ENCODE measurements at places on chromosomes 4 and X.

DNA sequence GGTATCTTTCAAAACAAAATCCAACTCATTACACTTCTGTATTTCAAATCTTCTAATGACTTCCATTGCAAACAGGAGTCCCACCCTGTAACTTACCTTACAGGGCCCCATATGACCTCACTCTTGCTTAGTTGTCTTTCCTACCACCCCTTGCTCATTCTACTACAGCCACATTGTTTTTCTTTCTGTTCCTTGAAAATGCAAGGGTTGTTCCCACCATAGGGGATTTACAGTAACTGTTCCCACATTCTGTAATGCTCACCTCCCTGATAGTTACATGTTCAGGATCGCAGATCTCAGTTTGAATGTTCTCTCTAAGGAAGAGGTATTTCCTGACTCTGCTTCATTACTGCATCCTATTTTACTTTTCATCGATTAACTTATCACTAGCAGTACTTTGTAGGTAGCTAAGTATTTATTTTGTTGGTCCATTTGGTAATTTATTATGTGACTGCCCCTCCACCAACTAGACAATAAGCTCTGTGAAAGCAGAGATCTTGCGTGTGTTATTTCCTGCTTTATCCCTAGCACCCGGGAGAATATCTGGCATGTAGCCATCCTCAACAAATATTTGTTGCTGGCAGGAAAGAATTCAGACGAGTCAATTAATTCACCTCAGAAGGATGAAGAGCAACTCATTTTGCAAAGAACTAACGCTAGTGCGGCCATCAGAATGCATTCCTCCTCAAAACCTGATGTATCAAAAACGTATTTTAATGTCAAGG, 21.4 kb downstream of the MAOB start:
- DNase-seq = peak; percentile 7

DNA sequence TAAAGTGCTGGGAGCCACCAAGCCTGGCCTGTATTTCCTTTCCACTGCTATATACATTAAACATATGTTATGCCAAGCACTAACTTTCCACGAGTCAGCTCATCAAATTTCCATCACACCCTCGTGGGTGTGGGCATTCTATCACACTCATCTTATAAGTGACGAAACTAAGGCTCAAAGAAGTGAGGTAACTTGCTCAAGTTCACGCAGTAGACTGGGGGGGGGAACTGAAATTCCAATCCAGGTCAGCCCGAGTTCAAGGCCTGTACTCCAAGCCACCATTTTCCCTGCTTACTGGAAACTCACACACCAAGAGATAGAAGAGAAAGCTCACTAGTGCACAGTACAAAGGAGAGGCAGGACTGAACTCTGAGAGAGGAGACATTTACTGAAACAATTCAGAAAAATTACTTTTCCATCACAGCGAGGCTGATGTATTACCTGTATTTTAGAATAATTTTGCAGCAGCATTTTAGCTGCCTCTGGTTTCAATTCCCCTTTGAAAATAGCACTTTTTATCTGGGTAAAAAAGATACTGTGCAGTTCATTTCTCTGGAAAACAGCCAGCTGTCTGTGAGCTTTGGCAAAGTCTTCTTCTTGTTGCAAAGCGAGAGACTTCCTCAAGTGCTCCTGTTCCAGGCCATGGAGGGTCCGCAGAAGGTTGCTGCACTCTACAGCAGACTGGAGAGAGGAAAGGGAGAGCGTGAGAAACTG, 76.8 kb downstream of the EVC2 start:
- DNase-seq = no peak

GRCh38 chrX:17788439-17788838, 51.1 kb downstream of the SCML1 start:
- DNase-seq = peak; percentile 28

GRCh38 chr4:145644699-145645098, 25.5 kb downstream of the MMAA start:
- DNase-seq = no peak

DNA sequence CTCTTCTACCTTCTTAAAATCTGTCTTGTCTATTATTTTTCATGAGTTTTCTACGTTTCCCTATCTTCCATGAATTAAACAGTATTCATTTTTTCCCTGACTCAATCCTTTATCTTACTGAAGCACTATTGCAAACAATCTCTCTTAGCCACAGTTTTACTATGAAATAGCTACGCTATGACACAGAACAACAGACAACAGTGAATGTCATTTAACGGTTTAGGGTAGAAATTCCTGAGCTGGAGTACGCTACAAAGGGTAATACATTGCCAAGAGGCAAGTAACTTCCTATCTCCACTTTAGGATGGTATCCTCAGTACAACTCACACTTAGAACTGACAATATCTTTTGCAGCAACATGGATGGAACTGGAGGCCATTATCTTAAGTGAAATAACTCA, 552.6 kb downstream of the INPP4B start:
- no peak for DNase-seq

DNA sequence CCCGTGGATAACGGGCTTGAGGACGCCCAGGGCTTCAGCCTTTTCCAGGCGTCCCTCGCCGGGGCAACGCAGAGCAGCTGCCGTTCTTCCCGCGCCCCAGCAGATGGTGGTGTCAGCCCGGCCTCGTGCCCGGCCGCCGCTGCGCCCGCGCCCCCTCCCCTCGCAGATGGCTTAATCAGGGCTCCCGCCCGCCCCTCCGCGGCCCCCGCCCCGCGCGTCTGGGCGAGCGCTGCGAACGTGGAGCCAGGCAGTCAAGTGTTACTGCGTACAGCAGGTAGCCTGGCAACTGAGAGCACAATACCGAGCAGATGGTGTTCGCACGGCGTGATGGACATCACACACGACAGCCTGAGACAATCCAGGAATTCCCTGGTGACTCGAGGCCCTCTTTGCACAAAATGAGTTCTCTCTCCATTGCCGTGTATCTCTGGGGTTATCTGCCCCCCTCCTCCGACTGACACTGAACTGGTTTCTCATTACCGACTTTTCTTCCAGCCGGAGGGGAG, 69.3 kb downstream of the MGST2 start:
- peak; percentile 35 for DNase-seq

- DNase-seq = no peak
These were observed 210.0 kb upstream of the AGTR2 start for GRCh38 chrX:115960440-115961084.

DNA sequence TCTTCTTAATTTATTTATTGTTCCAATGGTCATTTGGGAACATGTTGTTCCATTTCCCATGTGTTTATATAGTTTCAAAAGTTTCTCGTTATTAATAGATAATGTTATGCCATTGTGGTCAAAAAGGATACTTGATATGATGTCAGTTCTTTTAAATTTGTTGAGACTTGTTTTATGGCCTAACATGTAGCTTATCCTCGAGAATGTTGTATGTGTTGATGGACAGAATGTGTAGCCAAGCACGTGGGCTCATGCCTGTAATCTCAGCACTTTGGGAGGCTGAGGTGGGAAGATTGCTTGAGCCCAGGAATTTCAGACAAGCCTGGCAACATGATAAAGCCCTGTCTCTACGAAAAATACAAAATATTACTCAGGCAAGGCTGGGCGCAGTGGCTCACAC, 168.5 kb upstream of the USP38 start:
- no peak for DNase-seq

DNA sequence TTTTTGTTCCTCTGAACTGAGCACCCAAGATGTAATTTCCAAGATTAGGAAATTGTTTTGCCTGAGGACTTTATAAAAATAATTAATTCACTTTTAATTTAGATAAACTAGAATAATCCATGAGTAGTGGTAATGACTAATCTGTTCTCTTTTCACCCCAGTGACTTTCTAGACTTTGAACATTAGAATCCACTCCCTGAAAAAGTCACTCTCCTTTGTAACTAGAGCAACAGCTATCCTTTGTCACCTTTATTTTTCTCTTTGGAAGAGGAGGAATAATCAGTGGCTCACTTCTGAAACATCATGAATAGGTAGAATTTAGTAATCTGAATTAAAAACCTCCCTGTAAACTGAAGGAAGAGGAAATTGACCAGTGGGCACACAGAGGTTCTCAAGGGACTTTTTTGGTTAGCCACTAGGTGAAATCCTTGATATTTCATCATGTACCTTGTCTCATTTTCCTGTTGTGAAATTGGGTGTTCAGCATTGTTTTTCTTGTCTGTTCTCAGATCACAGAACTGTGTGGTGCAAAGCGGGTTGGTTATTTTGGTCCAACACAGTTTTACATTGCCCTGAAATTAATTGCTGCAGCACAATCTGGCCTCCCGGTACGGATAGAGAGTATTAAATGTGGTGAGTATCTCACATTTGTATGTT, 59.4 kb downstream of the REPS2 start:
- no peak for DNase-seq

DNA sequence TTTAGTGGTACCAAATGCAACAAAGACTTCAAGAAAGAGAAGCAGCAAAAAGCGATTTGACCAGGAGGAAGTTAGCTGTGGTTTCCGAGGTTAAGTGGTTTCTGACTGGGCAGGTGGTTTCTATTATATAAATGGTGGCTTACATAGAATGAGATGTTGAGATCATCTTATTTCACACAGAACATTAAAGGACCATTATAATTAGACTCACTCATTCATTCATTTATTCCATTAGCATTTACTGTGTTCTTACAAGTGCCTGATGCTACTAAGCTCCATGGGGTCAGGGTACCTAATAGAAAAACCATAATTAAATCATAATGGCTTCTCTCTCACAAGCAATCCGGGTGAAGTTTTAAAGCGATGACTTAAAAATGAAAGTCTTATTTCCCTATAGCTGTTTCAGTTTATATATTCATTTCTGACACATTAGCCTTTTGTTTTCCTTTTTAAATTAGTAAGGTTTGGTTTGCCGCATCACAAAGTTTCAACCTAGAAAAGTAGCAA, 10.6 kb downstream of the TSPAN6 start:
- no peak for DNase-seq

- no peak for DNase-seq
These were observed 49.0 kb downstream of the PRDM5 start for GRCh38 chr4:120873554-120873953.

DNA sequence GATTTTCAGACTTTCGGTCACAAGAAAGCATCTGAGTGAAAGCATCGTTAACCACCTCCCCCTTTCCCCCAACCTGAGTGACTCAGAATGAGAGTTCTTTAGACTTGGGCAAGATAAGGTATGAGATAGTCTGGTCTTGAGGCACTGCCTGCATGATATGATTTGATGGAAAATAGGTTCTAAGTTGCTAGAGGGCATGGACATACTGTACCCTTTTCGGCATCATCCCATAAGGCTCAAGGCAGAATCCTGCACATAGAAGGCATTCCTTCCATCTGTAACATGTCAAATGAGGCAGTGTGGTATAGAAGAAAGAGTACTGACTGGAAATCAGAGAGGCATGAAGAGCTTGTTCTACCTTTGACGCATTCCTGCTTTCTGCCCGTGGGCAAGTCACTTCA, 16.8 kb upstream of the AMOT start:
- no peak for DNase-seq

DNA sequence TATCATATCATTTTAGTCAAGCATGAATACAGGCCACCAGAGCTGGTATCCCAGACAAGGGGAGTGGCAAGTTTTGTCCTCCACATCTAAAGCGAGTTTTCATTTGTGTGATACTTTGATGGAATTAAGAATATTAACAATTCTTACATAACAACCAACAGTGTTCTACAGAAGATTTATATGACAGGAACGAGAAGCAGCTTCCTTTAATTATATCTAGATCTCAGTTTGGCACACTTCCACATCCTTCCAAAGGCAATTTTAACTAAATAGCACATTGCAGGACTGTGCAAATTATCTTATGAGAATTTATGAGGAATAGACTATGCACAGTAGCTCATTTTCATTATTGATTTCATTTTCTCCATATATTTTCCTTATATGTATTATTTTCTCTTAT, 121.2 kb upstream of the GUCY1A1 start:
- no peak for DNase-seq

DNA sequence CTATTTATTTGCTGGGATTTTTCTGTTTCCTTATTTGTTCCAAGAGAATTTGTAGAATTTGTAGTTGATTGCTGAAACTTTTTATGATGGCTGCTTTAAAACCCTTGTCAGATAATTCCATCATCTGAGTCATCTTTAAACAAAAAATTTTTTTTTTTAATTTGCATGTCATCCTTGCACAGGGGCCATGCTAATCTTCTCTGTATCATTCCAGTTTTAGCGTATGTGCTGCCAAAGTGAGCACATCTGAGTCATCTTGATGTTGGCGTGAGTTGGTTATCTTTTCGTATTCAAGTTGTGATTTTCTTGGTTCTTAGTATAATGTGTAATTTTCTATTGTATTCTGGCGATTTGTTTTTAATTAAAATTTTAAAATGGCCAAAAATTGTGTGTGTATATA, 18.7 kb upstream of the ZNF157 start:
- no peak for DNase-seq

DNA sequence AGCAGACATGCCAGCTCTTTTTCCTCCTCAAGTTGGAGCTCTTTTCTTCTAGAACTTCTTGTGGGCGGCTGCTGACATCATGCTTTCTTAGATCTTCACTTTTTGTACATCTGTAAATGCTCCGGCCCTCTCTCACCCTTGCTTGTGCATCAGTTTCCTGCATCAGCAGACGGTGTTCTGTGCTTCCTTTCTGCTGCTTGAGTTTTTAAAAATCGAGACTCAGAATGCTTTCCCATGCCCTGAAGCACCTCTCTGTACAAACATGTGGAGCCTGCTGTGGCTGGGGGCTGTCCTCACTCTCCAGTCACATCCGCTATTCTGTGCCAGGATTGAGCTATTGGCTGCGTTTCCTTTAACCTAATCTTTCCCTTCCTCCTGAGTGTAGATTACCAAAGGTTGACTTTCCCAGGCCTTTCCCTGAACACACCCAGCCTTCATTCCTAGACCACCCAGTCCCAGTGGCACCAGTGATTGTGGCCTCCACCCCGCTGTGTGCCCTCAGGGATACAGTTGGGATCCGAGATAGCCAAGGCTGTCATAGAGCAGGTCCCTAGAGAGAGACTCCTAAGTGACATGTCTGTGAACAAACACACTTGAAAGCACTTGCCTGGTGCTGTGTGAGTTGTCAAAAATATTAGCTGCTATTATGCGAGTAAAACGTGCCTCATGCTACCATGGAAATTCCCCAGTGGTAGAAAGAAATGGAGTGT, 41.9 kb downstream of the TNIP2 start:
- no peak for DNase-seq

GRCh38 chrX:23699636-23700194, 32.4 kb downstream of the PRDX4 start:
- DNase-seq = no peak

All from PC-9 (cell line).